ENCODE measurements at places on chromosomes 5 and 9. TPM values are rescaled to one million over a fixed set of nuclear protein-coding genes. Genes with fewer than 3 reads are reported as not detected.

DNA sequence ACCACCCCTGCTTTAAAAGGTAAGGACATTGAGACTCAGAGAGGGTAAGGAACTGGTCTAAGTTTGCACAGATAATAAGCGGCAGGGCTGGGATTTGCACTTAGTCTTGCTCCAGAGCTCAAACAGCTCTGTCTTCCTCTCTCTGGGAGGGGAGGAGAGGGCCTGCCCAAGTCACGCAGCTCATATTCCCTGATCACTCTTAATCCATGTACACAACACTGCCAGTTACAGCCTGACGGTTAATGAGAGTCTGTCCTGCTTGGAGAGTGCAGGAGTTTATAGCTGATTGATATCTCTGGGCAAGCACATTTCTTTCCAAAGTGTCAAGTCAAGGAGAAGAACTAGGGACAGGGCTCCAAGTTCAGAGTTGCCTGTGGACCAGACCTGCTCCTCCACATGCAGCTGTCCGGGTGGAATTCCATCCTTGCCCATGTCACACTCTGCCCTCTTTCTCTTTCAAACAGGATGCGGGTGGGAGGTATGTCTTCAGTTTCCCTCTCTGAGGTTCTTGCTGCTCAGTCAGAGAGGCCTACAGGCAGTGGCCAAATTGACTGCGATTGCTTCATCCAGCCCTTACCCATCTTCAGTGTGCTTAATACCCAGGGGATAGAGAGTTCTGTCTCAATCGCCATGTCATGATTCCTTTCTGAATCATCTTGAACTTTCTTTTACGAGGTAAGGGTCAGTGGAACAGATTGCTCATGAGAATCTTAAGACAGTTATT, 54.5 kb downstream of the GALNT12 start:
- H3K4me3 ChIP-seq, result no peak overlapping the region
- H3K27me3 ChIP-seq, result no peaks in the 10 kb centered on the region
- no peaks in the 10 kb centered on the region for H3K4me1 ChIP-seq
- no peak overlapping the region for H3K27ac ChIP-seq

DNA sequence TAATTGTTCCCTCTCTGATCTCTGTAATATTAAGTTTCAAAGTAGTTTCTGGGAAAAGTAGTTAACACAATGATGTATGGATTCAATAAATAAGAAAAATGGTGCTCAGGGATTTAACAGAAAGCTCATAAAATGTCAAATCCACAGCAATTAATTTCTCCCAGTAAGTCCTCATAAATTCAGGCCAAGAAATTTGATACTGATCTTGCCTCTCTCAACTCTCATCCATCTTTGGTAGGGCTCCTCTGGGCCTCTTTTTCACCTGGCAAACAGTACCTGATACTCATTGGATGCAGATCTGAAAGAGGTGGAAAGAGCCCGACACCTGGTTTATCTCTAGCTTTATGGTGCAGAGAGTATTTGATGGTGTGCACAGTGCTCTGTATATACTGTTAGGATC, 106.1 kb downstream of the STK32A start:
- no peak for DNase-seq
- no peak overlapping the region for H3K4me3 ChIP-seq
- H3K4me1 ChIP-seq, result no peaks in the 10 kb centered on the region
- no peaks in the 10 kb centered on the region for H3K27me3 ChIP-seq

DNA sequence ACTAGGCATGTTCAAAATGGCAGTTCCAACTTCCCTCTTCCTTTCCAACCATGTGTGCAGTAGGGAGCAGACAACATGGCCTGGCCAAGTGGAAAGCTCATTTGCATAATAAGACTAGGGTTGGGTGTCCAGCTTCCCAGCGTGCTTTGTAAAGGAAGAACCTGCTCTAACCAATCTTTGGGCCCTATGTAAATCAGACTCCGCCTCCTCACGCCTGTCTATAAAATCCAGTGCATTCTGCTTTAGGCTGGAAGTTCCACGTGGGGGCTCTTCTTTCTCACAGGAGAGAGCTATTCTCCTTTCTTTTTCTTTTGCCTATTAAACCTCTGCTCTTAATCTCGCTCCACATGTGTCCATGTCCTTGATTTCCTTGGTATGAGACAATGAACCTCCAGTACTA, 83.4 kb downstream of the GCNT1 start:
- no peaks in the 10 kb centered on the region for H3K27me3 ChIP-seq
- no peak for DNase-seq
- H3K4me3 ChIP-seq, result no peak overlapping the region
- no peaks in the 10 kb centered on the region for H3K36me3 ChIP-seq

Gene STKLD1
- 1.8 TPM for total RNA-seq

GRCh38 chr5:149056616-149057165, 6.2 kb downstream of the SH3TC2 start:
- H3K4me1 ChIP-seq, result no peaks in the 10 kb centered on the region
- DNase-seq, result no peak

DNA sequence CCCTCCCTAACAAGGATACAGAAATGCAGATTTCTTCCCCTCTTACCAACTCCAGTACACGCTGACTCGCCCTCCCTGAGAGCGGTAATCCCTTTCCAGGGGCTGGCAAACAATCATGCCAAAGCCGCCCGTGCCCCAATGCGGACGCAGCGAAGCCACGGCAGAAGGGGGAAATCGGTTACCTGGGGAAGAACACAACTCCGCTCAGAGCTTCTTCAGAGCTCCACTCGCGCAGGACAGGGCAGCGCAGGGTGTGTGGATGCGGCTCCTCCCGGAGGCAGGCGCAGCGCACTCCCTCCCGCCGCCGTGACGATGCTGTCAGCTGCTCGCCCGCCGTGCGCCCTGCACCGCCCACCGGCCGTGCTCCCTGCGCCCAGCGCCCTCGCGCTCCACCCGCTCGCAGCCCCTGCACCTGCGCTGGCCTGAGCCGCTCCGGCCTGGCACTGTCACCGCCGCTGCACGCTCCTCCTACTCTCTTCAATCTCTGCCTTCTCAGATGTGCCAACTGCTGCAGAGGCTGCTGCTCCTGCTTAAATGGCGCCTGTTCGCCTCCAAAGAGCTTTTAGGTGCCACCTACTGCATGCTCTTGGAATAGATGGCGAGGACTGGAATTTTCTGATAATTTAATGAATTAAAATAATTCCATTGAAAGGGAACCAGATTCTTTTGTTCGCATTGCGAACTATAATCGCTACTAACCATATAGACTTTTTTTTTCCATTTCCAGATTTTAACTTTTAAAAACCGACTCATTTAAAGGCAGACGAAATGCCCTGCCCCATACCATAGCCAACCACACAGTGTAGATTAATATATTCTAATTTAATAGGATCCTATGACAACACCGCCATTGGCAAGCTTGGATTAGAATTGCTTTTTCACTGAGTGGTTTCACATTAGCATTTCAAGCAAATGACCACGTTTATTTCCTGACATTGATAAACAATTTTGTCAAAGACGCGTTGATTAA, at the start of gene DIRAS2:
DIRAS2 (minus strand) TSS at position 255 of the 970 bp plus-strand sequence. CDS start 28,997 bp downstream, outside the sequence.
- H3K4me3 ChIP-seq, result peak within 1 kb of the TSS; percentile 31
- no peak within 1 kb of the TSS for H3K27ac ChIP-seq
- H3K27me3 ChIP-seq, result no peaks in the 10 kb centered on the region
- no peaks in the 10 kb centered on the region for H3K36me3 ChIP-seq
- peak; percentile 78 for DNase-seq
- no peaks in the 10 kb centered on the region for H3K4me1 ChIP-seq

- no peaks in the 10 kb centered on the region for H3K36me3 ChIP-seq
- peaks cover 3% of the 10 kb centered on the region for H3K4me1 ChIP-seq
- DNase-seq, result no peak
- H3K27ac ChIP-seq, result no peak overlapping the region
- H3K27me3 ChIP-seq, result no peaks in the 10 kb centered on the region
- peak overlapping the region; percentile 48 for H3K4me3 ChIP-seq
Observed at GRCh38 chr9:121498150-121498486, 1.5 kb downstream of the GGTA1 start.

GRCh38 chr9:71746758-71747125, 21.6 kb downstream of the CEMIP2 start:
- no peak for DNase-seq
- no peaks in the 10 kb centered on the region for H3K27me3 ChIP-seq
- H3K4me1 ChIP-seq, result no peaks in the 10 kb centered on the region
- no peak overlapping the region for H3K4me3 ChIP-seq
- H3K27ac ChIP-seq, result no peak overlapping the region

DNA sequence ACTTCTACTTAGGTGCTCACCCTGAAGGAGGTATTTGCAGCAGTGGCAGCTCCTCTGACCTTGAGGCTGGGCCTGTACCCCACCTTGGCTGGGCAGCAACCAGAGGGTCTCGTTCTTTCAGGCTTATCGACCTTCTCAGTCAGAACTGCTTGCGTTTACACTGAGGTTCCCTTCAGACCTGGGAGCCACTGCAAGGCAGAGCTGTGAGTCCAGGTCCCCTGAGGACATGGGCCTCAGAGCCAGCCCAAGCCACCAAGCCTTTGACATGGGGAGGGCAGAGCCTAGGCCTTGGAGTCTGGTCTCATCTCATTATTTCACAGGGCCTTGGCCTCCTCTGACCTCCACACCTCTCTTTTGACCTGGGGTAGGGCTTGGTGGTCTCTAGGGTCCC, 13.7 kb downstream of the ACSL6 start:
- H3K27me3 ChIP-seq, result no peaks in the 10 kb centered on the region
- no peaks in the 10 kb centered on the region for H3K4me1 ChIP-seq
- DNase-seq, result no peak
- H3K36me3 ChIP-seq, result no peaks in the 10 kb centered on the region
- peak overlapping the region; percentile 47 for H3K27ac ChIP-seq

DNA sequence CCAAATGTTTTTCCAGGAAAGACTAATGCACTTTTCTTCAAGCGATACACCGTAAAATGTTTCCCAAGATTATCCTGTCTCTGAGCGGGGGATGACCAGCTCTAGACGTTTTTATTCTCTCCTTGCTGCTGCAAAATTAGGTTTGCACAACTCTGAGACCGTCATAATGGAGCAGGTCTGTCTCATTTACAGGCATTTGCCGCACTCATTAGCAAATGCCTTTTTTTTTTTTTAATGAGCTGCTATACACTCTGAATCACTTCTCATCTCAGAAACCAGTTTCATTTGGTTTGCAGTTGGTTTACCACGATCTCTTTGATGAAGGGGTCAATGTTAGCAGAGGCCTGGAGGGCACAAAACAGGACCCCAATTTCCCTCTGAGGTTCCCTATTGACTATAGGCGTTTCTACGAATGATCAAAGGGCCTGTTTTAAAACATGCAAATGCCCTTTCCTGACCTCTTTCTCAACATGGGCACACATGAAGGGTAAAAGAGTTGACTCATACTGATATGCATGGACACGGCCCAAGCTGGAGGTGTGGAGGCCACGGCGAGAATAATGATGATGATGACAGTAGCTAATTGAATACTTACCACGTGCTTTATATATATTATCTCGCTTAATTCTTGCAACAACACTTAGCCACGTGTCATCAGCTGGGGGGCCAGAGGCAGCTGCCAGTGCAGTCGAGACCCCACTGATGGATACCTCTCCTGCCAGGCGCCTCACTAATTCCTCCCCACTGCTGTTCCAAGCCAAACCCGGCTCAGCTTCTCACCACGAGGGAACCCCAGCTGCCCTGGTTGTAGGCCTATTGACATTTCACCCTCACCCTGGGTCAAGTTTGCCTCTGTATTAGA, 89.9 kb upstream of the PTCH1 start:
- H3K27me3 ChIP-seq, result no peaks in the 10 kb centered on the region
- no peak overlapping the region for H3K4me3 ChIP-seq
- H3K36me3 ChIP-seq, result no peaks in the 10 kb centered on the region
- DNase-seq, result no peak

- H3K27me3 ChIP-seq, result no peaks in the 10 kb centered on the region
- DNase-seq, result peak; percentile 88
- peak overlapping the region; percentile 79 for H3K4me3 ChIP-seq
- H3K4me1 ChIP-seq, result no peaks in the 10 kb centered on the region
Observed at GRCh38 chr9:70257991-70258691, 637 bp upstream of the SMC5 start.

DNA sequence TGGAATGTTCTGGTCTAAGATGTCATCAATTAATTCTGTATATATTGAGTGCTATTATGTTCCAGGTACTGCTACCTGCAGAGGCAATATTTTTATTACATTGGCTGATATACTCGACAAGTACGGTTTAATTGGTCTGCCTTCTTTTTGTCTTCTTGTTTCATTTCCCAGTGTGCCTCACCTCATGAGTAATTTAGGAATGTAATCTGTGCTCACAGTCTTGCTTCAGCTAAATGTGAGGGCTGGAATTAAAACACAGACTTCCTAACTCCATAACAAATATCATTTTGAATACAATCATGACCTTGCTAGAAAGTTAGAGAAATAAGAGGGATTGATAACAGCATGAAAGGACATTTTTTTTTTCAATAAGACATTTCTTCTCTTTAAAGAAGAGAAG, 20.1 kb upstream of the SPINK5 start:
- no peak for DNase-seq
- H3K27me3 ChIP-seq, result no peaks in the 10 kb centered on the region
- no peak overlapping the region for H3K4me3 ChIP-seq
- no peaks in the 10 kb centered on the region for H3K4me1 ChIP-seq

GRCh38 chr5:51279983-51280706, 103.1 kb upstream of the ISL1 start:
- DNase-seq, result no peak
- H3K36me3 ChIP-seq, result no peaks in the 10 kb centered on the region
- H3K27me3 ChIP-seq, result no peaks in the 10 kb centered on the region
- no peak overlapping the region for H3K4me3 ChIP-seq
- no peaks in the 10 kb centered on the region for H3K4me1 ChIP-seq

Gene MRNIP
- total RNA-seq, result 11.1 TPM

GRCh38 chr5:135027697-135028615, 6.1 kb downstream of the PITX1 start:
- H3K4me1 ChIP-seq, result peaks cover 17% of the 10 kb centered on the region
- no peaks in the 10 kb centered on the region for H3K36me3 ChIP-seq
- no peak overlapping the region for H3K27ac ChIP-seq
- no peak overlapping the region for H3K4me3 ChIP-seq
- no peak for DNase-seq

DNA sequence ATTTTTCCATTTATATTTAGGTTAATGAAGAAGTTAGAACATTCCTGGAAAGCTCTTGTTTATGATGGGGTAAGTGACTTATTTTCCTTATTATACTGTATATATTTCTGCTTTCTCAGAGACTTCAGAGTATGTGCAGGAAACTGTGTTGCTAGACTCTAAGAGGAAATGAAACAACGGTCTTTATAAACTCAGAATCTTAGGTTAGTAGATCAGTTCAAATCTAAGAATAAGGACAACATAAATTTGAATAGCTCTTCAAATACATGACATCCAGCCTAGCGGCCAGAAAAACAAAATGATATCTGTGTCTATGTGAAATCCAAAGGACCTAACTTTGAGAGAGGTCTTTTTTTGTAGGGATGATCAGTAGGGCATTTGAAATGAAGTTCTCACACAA, 94.3 kb downstream of the PRKACG start:
- no peak overlapping the region for H3K4me3 ChIP-seq
- DNase-seq, result no peak
- H3K36me3 ChIP-seq, result no peaks in the 10 kb centered on the region
- H3K27me3 ChIP-seq, result no peaks in the 10 kb centered on the region
- H3K27ac ChIP-seq, result no peak overlapping the region

Gene KIF4B
- not detected for total RNA-seq

- no peaks in the 10 kb centered on the region for H3K27me3 ChIP-seq
- no peak for DNase-seq
- no peak overlapping the region for H3K4me3 ChIP-seq
- H3K36me3 ChIP-seq, result no peaks in the 10 kb centered on the region
- no peak overlapping the region for H3K27ac ChIP-seq
Observed at GRCh38 chr5:58887721-58888409, 305.0 kb downstream of the RAB3C start.

- DNase-seq, result no peak
- no peak overlapping the region for H3K27ac ChIP-seq
- H3K4me1 ChIP-seq, result no peaks in the 10 kb centered on the region
- no peaks in the 10 kb centered on the region for H3K36me3 ChIP-seq
Observed at GRCh38 chr5:176722757-176723156, 75.5 kb downstream of the TSPAN17 start.

- no peak overlapping the region for H3K4me3 ChIP-seq
- H3K36me3 ChIP-seq, result no peaks in the 10 kb centered on the region
- no peak overlapping the region for H3K27ac ChIP-seq
- no peaks in the 10 kb centered on the region for H3K27me3 ChIP-seq
- no peak for DNase-seq
Observed at GRCh38 chr5:170603578-170604565, 100.1 kb downstream of the KCNIP1 start.
